Left lung (tissue), 14 donors: ENCODE measurements at places on chromosomes 5 and 9. TPM values are rescaled to one million over a fixed set of nuclear protein-coding genes. Genes with fewer than 3 reads are reported as not detected.

- H3K36me3 ChIP-seq, result no peaks in the 10 kb centered on the region
- peaks cover 1% of the 10 kb centered on the region for H3K4me1 ChIP-seq
- H3K27me3 ChIP-seq, result no peaks in the 10 kb centered on the region
- H3K27ac ChIP-seq, result no peak overlapping the region
- no peak for DNase-seq
These were observed 64.9 kb downstream of the RALGPS1 start for GRCh38 chr9:126979461-126979860.

The SLC46A2 gene
- total RNA-seq, result 7.0 TPM

- DNase-seq, result no peak
- no peaks in the 10 kb centered on the region for H3K27me3 ChIP-seq
- H3K36me3 ChIP-seq, result no peaks in the 10 kb centered on the region
- peaks cover 10% of the 10 kb centered on the region for H3K4me1 ChIP-seq
- H3K27ac ChIP-seq, result no peak overlapping the region
These were observed 189.8 kb upstream of the BRINP1 start for GRCh38 chr9:119559056-119559455.

- H3K4me1 ChIP-seq, result peaks cover 90% of the 10 kb centered on the region
- no peaks in the 10 kb centered on the region for H3K27me3 ChIP-seq
- no peak overlapping the region for H3K27ac ChIP-seq
- no peaks in the 10 kb centered on the region for H3K36me3 ChIP-seq
- no peak overlapping the region for H3K4me3 ChIP-seq
These were observed 77.1 kb downstream of the C9orf152 start for GRCh38 chr9:110130791-110131416.

- H3K27ac ChIP-seq, result no peak overlapping the region
- H3K4me3 ChIP-seq, result no peak overlapping the region
- no peak for DNase-seq
- H3K27me3 ChIP-seq, result no peaks in the 10 kb centered on the region
- H3K4me1 ChIP-seq, result no peaks in the 10 kb centered on the region
- no peaks in the 10 kb centered on the region for H3K36me3 ChIP-seq
These were observed 192.4 kb downstream of the ARHGEF28 start for GRCh38 chr5:73818357-73818756.

GRCh38 chr5:168950241-168950951 is 350.5 kb downstream of the SLIT3 start:
- no peak for DNase-seq
- H3K4me1 ChIP-seq, result no peaks in the 10 kb centered on the region
- no peaks in the 10 kb centered on the region for H3K36me3 ChIP-seq
- no peak overlapping the region for H3K4me3 ChIP-seq
- H3K27me3 ChIP-seq, result peaks cover 3% of the 10 kb centered on the region

DNA sequence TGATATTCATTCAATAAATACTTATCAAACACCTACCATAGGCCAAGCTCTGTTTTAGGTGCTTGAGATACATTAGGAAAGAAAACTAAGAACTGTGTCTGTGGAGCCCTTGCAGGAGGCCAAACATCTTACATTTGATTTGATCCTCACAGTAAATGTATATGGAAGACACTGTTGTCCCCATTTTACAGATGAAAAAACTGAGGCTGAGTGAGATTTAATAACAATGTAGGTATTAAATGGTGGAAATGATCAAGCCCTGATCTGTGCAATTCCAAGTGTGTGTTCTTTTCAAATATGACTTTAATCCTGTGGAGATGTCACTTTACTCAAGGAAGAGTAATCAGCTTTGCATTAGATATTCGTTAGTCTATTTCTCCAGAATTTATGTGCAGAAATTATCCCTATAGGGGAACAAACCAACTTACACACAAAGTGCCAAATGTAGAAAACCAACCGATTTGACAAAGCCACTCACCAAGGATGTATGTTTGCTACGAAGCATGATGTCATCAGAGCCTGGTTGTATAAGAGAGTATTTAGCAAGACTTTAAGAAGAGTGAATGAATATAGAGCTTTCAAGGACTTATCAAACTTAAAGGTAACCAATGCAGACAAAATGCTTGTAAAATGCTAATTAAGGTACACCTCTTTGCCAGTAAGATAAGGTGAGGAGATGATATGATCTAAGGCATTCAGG is 153.9 kb upstream of the NFIB start:
- no peak overlapping the region for H3K27ac ChIP-seq
- no peaks in the 10 kb centered on the region for H3K36me3 ChIP-seq
- no peaks in the 10 kb centered on the region for H3K4me1 ChIP-seq

GRCh38 chr9:136535070-136535469 is 10.8 kb downstream of the NOTCH1 start:
- no peak for DNase-seq
- no peaks in the 10 kb centered on the region for H3K27me3 ChIP-seq
- H3K4me3 ChIP-seq, result no peak overlapping the region
- H3K4me1 ChIP-seq, result peaks cover 41% of the 10 kb centered on the region

DNA sequence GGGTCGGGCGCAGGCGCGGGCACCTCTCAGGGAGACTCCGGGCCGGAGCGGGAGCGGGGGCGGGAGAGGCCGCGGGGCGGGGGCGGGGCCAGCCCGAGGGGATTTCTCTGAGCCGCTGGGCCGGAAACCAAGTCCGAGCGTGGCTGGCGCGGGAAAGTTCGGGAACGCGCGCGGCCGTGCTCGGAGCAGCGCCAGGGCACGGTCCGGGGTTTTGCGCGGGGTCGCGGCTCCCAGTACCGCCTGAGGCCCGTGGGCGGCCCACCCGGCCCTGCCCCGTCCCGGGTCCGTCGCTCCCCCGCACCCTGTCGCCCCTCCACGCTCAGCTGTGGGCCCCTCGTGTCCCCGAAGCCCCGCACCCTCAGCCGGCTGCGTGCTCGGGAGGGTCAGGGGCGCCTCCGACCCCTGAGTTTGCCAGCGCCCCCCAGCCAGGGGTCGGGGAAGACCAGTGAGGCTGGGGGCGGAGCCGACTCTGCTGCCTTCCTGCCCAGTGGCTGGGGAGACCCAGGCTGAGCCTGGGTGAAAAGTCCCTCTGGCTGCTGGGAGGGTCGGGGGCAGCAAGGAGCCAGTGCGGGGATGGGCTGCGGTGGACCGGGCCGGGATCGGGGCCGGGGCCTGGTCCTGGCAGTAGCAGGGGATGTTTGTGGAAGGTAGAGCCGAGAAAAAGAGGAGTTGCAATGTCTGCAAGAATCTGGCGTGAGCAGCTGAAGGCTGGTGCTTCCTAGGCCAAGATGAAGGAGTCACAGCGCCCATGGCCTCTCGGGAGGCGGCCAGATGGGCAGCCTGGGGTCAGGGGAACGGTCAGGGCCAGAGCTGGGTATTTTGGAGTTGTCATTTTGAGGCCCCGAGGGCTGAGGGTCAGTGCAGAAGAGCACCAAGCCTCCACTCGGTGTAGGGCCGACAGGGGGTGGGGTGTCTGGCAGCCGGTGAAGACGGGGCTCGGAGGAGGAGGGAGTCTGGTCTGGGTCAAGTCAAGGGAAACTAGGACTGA is 588 bp downstream of the TRAF2 start:
- peaks cover 15% of the 10 kb centered on the region for H3K36me3 ChIP-seq
- peak overlapping the region; percentile 90 for H3K27ac ChIP-seq
- no peak for DNase-seq
- H3K27me3 ChIP-seq, result no peaks in the 10 kb centered on the region

- H3K27ac ChIP-seq, result no peak overlapping the region
- H3K36me3 ChIP-seq, result no peaks in the 10 kb centered on the region
- H3K27me3 ChIP-seq, result peaks cover 7% of the 10 kb centered on the region
- no peak overlapping the region for H3K4me3 ChIP-seq
- DNase-seq, result no peak
These were observed 174.4 kb upstream of the MSX2 start for GRCh38 chr5:174550026-174550425.

- no peak overlapping the region for H3K4me3 ChIP-seq
- H3K36me3 ChIP-seq, result no peaks in the 10 kb centered on the region
- no peak overlapping the region for H3K27ac ChIP-seq
- H3K4me1 ChIP-seq, result peaks cover 4% of the 10 kb centered on the region
These were observed 80.0 kb upstream of the GRHPR start for GRCh38 chr9:37342493-37342892.

The IL4 gene
- not detected for total RNA-seq

GRCh38 chr5:80048084-80048780 is 13.1 kb downstream of the THBS4 start:
- H3K4me3 ChIP-seq, result no peak overlapping the region
- no peaks in the 10 kb centered on the region for H3K27me3 ChIP-seq
- no peaks in the 10 kb centered on the region for H3K36me3 ChIP-seq
- H3K4me1 ChIP-seq, result no peaks in the 10 kb centered on the region
- H3K27ac ChIP-seq, result no peak overlapping the region

DNA sequence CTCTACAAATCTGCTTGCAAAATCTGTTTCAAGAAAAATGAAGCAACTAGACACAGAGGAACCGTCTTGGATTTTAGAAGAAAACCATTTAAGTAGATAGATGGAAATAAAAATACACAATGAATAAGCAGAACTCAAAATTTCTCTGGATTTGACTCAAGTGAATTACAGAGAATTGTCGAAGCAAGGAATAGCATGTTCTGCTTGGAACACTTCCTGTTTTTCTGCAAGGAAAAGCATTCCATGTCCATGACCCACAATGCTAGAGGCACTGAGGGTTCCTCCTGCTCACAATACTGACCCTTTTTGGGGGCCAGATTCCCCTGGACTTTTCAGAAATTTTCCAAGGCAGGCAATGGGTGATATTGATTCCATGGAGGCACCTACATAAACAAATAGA is 29.8 kb downstream of the PRUNE2 start:
- H3K36me3 ChIP-seq, result no peaks in the 10 kb centered on the region
- H3K4me3 ChIP-seq, result no peak overlapping the region
- DNase-seq, result no peak
- no peaks in the 10 kb centered on the region for H3K4me1 ChIP-seq
- no peak overlapping the region for H3K27ac ChIP-seq
- peaks cover 3% of the 10 kb centered on the region for H3K27me3 ChIP-seq

DNA sequence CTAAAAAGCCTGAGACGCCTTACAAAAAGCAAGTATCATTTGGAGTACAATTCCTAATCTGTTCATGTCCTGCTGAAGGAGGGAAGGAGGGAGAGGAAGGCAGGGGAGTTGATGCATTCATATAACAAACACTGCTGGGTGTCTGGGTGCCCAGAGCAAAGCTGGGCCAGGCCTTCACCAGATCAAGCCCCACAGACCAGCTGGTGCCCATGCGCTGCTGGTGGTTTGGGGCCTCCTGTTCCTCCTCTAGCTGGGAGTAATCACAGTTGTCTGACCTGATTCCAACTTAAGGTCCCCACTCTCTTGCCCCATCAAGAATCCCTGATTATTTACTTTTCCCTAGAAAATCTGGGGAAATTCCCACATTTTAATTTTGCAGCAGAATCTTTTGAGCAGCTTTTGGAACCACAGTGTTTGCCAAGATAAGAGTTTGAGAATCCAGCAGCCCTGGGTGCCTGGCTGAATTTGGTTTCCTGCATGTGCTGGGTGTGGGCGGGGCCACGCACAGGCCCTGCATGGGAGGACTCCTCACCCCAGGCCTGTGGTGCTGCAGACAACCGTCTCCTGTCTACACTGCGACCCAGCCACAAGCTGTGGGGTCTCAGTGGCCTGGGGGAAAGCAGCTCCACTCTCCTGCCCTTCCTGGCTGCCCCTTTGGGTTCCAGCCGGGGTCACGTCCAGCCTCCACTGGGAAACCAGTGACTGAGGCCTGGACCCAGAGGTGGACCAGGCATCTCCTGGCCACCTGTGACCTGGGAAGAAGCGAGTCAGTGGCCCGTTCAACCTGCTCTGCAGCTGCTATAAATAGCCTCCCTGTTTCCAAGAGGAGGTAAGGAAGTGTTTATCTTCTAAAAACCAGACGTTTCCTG is 47.5 kb downstream of the NEURL1B start:
- H3K27ac ChIP-seq, result peak overlapping the region; percentile 51
- no peaks in the 10 kb centered on the region for H3K36me3 ChIP-seq
- DNase-seq, result no peak
- H3K4me3 ChIP-seq, result no peak overlapping the region
- H3K4me1 ChIP-seq, result peaks cover 17% of the 10 kb centered on the region
- H3K27me3 ChIP-seq, result no peaks in the 10 kb centered on the region

DNA sequence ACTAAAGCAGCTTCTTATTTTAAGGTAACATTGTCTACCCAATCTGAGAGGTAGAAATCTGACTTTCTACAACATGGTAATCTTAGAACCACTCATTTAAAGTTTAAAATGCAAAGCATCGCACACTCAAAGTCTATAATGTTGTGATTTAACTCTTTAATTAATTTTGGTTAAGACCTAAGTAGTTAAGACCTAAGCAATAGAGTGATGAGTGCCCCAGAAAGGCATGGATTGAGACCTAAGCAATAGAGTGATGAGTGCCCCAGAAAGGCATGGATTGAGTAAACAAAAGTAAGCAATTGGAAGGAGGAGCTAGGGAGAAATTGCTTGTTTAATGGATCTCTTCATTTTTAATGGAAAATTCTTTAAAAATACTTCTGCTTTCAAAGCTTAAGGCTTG is 86.8 kb downstream of the NLN start:
- no peak overlapping the region for H3K4me3 ChIP-seq
- DNase-seq, result no peak
- H3K27ac ChIP-seq, result no peak overlapping the region
- H3K27me3 ChIP-seq, result no peaks in the 10 kb centered on the region
- H3K4me1 ChIP-seq, result peaks cover 4% of the 10 kb centered on the region

The GABRA6 gene
- not detected for total RNA-seq

- H3K4me1 ChIP-seq, result no peaks in the 10 kb centered on the region
- H3K27me3 ChIP-seq, result no peaks in the 10 kb centered on the region
- H3K36me3 ChIP-seq, result no peaks in the 10 kb centered on the region
- DNase-seq, result peak; percentile 73
- no peak overlapping the region for H3K27ac ChIP-seq
These were observed 837.7 kb upstream of the ZNF608 start for GRCh38 chr5:125584140-125584520.

- DNase-seq, result no peak
- no peaks in the 10 kb centered on the region for H3K4me1 ChIP-seq
- H3K36me3 ChIP-seq, result no peaks in the 10 kb centered on the region
- H3K4me3 ChIP-seq, result no peak overlapping the region
- no peak overlapping the region for H3K27ac ChIP-seq
These were observed 92.3 kb downstream of the STRBP start for GRCh38 chr9:123175854-123176629.

GRCh38 chr9:70874451-70874850 is 247.0 kb downstream of the TRPM3 start:
- H3K27ac ChIP-seq, result no peak overlapping the region
- no peak for DNase-seq
- no peak overlapping the region for H3K4me3 ChIP-seq
- H3K4me1 ChIP-seq, result no peaks in the 10 kb centered on the region
- no peaks in the 10 kb centered on the region for H3K36me3 ChIP-seq

- DNase-seq, result peak; percentile 90
- no peaks in the 10 kb centered on the region for H3K36me3 ChIP-seq
- no peaks in the 10 kb centered on the region for H3K27me3 ChIP-seq
- H3K4me1 ChIP-seq, result peaks cover 71% of the 10 kb centered on the region
- H3K27ac ChIP-seq, result no peak overlapping the region
These were observed 62.7 kb downstream of the SEMA4D start for GRCh38 chr9:89435071-89435823.

The PTPN3 gene
- total RNA-seq, result 15.9 TPM

GRCh38 chr5:148808864-148809642 is 17.4 kb upstream of the ADRB2 start:
- H3K27ac ChIP-seq, result peak overlapping the region; percentile 35
- H3K4me3 ChIP-seq, result no peak overlapping the region

GRCh38 chr9:132048201-132048600 is 31.5 kb downstream of the MED27 start:
- H3K27ac ChIP-seq, result no peak overlapping the region
- no peak overlapping the region for H3K4me3 ChIP-seq
- DNase-seq, result no peak
- H3K27me3 ChIP-seq, result no peaks in the 10 kb centered on the region
- no peaks in the 10 kb centered on the region for H3K36me3 ChIP-seq
- no peaks in the 10 kb centered on the region for H3K4me1 ChIP-seq

The CXXC5 gene
- 29.6 TPM for total RNA-seq

The FOXD1 gene
- total RNA-seq, result 0.29 TPM
